ENCODE measurements at places on chromosomes 4 and X.
A peak's percentile ranks its signal among the peaks of the same experiment; 100 is the strongest.

GRCh38 chrX:34546366-34546765 lies 110.7 kb downstream of the TMEM47 start:
- no peak for DNase-seq

GRCh38 chr4:111618908-111619307 lies 526.3 kb upstream of the FAM241A start:
- DNase-seq: peak; percentile 32

DNA sequence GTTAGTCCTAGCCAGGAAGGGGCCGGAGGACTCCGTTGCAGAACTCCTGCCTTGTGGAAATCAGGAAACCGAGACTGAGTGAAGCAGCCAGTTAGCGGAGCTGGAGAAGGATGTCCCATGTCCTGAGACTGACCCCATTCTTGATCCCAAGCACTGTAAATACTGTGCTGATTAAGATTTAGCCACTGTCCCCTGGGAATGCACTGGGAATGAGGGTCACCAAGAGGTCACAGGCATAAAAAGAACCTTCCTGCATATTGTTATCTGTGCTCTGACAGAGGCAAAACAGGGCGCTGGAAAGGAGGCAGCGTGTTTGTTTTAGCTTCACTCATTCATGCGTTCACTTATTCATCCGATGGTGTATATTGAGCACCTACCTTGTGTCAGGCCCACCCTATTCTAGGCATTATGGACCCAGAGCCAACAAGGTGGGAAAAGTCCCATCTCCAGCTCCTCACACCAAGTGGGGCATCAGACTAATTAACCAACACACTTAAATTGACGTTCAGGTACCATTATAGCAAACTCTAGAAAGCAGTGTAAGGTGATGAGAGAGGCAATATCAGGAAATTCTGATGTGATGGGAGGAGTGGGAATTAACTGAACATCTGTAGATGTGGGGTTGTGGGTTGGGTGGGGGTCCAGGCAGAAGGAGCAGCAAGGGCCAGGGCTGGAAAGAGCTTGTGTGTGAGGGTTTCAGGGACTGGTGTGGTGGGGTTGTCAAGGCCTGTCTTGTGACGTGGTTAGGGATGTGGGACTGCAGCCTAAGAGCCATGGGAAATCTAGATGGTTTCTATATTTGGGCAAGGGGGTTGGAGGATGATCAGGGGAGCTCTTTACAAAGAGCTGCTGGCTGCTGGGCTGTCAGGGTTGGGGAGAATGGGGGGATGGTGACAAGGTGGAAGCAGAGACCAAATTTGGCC lies 10.6 kb upstream of the SLC2A9 start:
- no peak for DNase-seq

DNA sequence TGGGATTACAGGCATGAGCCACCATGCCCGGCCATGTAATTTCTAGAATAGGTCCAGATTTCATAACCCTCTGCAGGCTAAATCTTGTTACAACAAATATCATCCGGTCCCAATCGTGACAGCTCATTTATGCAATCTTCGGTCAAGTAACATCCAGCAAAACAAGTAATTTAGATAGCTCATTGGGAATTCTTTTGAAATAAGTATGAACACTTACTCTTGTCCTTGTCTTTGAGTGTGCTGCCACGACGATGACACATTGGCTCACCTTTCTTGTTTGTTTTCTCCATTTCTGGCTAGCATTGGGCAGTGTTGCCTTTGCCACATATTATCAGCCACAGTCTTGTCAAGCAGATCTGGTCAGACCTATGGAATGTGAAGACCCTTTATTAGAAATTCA lies 92.0 kb downstream of the PHEX start:
- DNase-seq: no peak

- no peak for DNase-seq
Observed at GRCh38 chr4:74754218-74754617, 40.1 kb downstream of the BTC start.

DNA sequence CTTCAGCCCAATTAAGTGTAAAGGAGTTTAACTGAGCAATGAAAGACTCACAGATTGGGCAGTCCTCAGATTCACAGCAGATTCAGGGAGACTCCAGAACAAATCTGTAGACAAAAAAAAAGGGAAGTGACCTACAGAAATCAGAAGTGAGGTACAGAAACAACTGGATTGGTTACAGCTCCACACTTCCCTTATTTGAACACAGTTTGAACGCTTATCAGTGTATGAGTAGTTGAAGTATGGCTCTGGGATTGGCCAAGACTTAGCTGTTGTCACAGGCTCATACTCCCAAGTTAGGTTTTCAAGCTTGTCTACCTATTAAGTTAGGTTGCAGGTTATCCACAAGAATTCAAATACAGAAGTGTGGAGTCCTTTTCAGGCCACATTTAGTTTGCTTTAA lies 112.4 kb upstream of the ELOVL6 start:
- DNase-seq: no peak

DNA sequence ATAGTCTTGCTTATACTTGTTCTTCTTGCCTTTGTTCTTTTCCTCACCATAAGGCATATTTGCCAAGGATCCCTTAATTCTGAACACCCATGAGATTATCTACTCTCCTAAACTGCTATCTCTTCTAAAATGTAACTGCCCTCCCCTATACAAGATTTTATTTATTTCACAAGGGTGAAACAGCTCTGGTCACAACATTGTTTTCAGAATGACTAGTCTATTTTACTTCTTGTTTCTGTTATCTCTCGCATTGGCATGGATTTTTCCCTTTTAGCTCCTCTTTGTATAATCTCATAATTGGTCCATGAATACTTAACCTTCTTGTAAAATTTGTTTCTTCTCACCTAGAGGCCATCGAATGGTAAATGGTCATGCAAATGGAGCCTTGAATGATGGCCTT lies 17.2 kb upstream of the COL25A1 start:
- no peak for DNase-seq

- peak; percentile 53 for DNase-seq
Observed at GRCh38 chr4:109576462-109576861, 16.4 kb downstream of the MCUB start.

DNA sequence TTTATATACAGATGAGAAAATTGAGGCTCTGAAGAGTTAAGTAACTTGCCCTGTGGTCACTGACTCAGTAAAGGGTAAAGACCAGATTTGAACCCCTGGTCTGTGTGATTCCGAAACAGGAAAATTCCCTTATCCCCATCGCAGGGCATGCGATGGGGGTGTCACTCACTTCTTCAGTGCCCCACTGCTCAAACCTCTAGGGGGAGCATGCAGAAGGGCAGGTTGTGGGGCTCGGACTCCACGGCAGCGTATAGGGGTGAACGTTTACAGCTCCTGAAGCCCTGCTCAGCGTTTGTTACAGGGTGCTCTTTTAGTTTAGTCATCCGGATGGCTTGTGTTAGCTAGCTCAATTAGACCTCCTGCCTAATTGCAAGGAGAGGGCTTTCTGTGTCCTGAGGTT lies 3.7 kb upstream of the EXOC1 start:
- DNase-seq: no peak

DNA sequence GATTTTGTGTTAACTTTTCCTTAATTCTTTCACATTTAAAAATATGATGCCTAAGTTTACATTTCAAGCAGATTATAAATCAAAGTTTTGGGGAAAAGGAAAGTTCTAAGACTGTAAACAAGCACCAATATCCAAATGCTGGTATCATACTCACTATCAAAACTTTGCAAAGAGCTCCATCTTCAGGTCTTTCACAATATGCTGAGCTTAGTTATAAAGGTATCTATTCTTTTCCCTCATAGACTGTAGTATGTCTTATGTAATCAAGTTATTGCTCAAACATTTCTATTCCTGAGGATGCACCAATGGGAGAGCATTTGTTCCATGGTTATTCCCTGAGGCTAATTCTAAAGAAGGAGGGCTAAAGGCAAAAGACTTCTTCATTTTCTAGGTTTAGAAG lies 207.9 kb upstream of the FAM241A start:
- DNase-seq: peak; percentile 53

GRCh38 chrX:133908223-133908955 lies 77.0 kb downstream of the GPC3 start:
- no peak for DNase-seq

- DNase-seq: peak; percentile 56
Observed at GRCh38 chr4:158895797-158896576, 127.2 kb downstream of the FNIP2 start.
